ENCODE measurements at places on chromosomes 11 and 22.
A peak's percentile ranks its signal among the peaks of the same experiment; 100 is the strongest.

GRCh38 chr22:24521791-24522245 is 26.7 kb downstream of the UPB1 start:
- H3K27me3 ChIP-seq = no peaks in the 10 kb centered on the region
- H3K36me3 ChIP-seq = no peaks in the 10 kb centered on the region
- H3K4me3 ChIP-seq = no peak overlapping the region
- peaks cover 7% of the 10 kb centered on the region for H3K4me1 ChIP-seq

DNA sequence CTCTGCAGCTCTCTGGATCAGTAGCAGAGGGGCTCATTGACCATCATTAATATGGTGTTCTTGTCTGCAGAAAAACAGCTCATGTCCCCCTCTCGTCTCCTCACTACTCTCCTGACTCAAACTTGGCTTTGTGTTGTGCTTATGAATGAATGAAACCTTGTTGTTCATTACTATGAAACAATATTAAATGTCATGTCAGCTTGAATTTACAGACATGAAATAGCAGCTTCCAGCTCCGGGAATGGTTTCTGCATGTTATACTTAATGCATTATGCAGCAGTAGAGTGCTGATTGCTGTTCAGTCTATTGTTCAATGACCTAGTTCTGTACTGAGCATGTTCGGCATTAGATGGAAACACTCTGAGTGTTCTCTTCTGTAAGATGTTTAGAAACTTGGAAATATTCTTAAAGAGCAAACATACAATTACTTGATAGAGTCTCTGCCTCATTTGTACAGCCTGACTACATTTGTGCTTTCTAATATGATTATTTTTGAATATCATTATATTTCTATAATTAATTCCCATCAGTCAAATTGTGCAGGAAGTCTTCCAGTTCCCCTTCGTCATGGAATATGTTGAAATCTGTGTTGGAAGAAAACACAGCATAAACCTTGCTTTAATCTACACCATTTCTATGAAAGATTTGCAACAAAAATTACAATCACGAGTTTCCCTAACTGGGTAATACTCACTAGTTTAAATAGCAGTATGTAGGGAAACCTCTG is 340.4 kb downstream of the SOX6 start:
- H3K4me1 ChIP-seq = no peaks in the 10 kb centered on the region
- no peak overlapping the region for H3K27ac ChIP-seq
- no peaks in the 10 kb centered on the region for H3K36me3 ChIP-seq
- no peak for DNase-seq
- no peaks in the 10 kb centered on the region for H3K27me3 ChIP-seq

- no peak overlapping the region for H3K27ac ChIP-seq
- H3K36me3 ChIP-seq = no peaks in the 10 kb centered on the region
- H3K27me3 ChIP-seq = no peaks in the 10 kb centered on the region
- no peak for DNase-seq
- no peak overlapping the region for H3K4me3 ChIP-seq
These were observed 447.5 kb downstream of the BUD13 start for GRCh38 chr11:116325247-116325646.

DNA sequence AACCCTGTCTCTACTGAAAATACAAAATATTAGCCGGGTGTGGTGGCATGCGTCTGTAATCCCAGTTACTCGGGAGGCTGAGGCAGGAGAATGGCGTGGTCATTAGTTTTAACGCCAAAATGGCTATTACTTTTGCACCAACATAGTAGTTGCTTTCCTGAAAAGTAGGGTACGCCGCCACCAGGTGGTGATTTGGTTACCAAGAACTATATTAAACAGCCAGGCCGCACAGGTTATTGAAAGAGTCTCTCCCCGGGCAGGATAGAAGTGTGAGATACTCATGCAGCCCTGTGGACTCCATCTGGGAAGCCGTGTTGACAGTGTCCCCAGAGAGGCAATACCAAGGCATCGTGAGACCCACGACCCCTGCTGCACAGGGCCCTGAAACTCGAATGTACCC is 24.6 kb upstream of the LRRC32 start:
- H3K4me1 ChIP-seq = no peaks in the 10 kb centered on the region
- no peaks in the 10 kb centered on the region for H3K27me3 ChIP-seq
- H3K4me3 ChIP-seq = no peak overlapping the region
- H3K36me3 ChIP-seq = no peaks in the 10 kb centered on the region
- H3K27ac ChIP-seq = no peak overlapping the region

DNA sequence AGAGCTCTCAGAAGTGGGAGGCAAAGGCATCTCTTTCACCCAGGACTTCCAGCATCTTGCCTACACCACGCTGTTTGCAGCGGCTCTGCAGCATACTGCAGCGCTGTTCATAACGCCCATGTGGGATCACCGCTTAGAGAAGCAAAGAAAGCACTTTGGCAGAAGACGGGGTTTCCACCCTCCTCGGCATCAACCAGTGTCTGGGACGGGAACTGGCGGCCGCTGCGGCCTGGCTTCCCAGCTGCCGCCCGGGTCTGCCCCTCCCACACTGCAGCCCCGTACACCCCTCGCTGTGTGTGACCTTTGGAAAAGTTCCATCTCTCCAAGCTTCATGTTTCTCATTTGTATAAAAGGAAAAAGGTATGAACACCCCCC is 545 bp upstream of the TIRAP start:
- H3K27me3 ChIP-seq = no peaks in the 10 kb centered on the region
- peak; percentile 27 for DNase-seq
- peaks cover 4% of the 10 kb centered on the region for H3K4me1 ChIP-seq

DNA sequence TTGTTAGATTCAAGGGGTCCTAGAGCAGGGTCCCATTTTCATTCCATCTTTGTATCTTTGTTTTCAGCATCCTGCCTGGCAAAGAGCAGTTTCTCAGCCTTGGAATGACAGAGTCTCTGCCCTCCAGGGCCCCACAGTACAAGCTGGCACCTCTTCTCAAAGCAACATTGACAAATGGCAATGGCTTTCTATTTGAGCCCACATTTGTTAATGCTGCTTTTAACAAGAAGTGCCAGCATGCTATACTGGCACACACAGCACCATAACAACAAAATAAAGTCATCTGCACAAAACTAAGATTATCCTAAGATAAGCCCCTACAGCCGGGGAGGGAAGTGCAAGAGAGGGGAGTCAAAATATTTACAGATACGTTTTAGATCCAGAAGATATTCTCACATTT is 309.7 kb upstream of the C11orf87 start:
- no peaks in the 10 kb centered on the region for H3K36me3 ChIP-seq
- no peaks in the 10 kb centered on the region for H3K4me1 ChIP-seq
- no peak overlapping the region for H3K4me3 ChIP-seq
- no peak for DNase-seq

DNA sequence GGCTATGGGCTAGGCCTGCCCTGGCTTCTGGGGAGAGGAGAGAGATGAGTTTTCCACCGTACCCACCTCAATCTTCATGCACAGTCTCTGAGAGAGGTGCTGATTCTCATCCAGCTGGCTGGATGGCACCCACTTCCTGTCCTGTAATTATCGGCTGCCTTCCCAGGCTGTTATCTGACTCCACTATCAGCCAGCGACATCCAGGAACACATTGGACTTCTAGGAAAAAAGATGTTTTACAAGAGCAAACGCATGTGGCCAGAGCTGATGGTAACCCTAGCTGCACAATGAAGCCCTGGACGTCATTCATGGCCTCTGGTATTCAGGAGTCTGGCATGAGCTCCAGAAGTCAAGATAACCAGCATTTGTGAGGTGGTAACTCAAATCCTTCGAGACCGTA is 137.4 kb downstream of the EHF start:
- H3K27ac ChIP-seq = no peak overlapping the region
- no peaks in the 10 kb centered on the region for H3K27me3 ChIP-seq
- no peak for DNase-seq
- H3K4me3 ChIP-seq = no peak overlapping the region

- H3K36me3 ChIP-seq = peaks cover 19% of the 10 kb centered on the region
- no peak overlapping the region for H3K27ac ChIP-seq
- no peak for DNase-seq
- H3K4me3 ChIP-seq = no peak overlapping the region
These were observed 19.1 kb downstream of the HIRA start for GRCh38 chr22:19412478-19412877.

GRCh38 chr11:27385245-27385644 is 22.2 kb upstream of the CCDC34 start:
- no peaks in the 10 kb centered on the region for H3K27me3 ChIP-seq
- H3K4me1 ChIP-seq = peaks cover 6% of the 10 kb centered on the region
- H3K4me3 ChIP-seq = no peak overlapping the region
- H3K27ac ChIP-seq = no peak overlapping the region
- H3K36me3 ChIP-seq = no peaks in the 10 kb centered on the region

- no peak overlapping the region for H3K4me3 ChIP-seq
- DNase-seq = no peak
- H3K36me3 ChIP-seq = no peaks in the 10 kb centered on the region
- no peaks in the 10 kb centered on the region for H3K27me3 ChIP-seq
- no peak overlapping the region for H3K27ac ChIP-seq
These were observed 33.7 kb downstream of the SHISAL1 start for GRCh38 chr22:44279069-44279360.

GRCh38 chr11:46759196-46759595 is 40.2 kb downstream of the F2 start:
- no peaks in the 10 kb centered on the region for H3K27me3 ChIP-seq
- H3K4me1 ChIP-seq = no peaks in the 10 kb centered on the region
- DNase-seq = no peak
- H3K27ac ChIP-seq = no peak overlapping the region
- peaks cover 99% of the 10 kb centered on the region for H3K36me3 ChIP-seq

- H3K4me3 ChIP-seq = no peak overlapping the region
- DNase-seq = no peak
- no peaks in the 10 kb centered on the region for H3K27me3 ChIP-seq
- H3K4me1 ChIP-seq = no peaks in the 10 kb centered on the region
- no peak overlapping the region for H3K27ac ChIP-seq
These were observed 9.9 kb downstream of the EIF1AD start for GRCh38 chr11:65992056-65992455.

DNA sequence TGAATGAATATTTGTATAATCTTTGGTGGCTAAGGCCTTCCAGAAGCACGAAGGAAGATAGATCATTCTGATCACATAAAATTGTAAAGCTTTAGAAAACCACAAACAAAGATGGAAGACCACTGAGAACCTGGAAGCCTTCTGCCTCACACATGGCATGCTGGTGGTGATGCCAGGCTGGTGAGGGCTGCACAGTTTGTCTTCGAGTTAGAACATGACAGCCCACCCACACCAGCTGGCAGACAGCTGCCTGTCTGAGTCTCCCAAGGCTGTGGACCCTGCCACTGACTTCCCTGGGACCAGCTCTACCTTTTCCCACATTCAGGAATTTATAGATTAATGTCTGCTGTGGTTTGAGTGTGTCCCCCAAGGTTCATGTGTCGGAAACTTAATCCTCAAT is 48.8 kb upstream of the B3GAT1 start:
- H3K36me3 ChIP-seq = no peaks in the 10 kb centered on the region
- DNase-seq = no peak
- no peaks in the 10 kb centered on the region for H3K27me3 ChIP-seq
- no peak overlapping the region for H3K27ac ChIP-seq

DNA sequence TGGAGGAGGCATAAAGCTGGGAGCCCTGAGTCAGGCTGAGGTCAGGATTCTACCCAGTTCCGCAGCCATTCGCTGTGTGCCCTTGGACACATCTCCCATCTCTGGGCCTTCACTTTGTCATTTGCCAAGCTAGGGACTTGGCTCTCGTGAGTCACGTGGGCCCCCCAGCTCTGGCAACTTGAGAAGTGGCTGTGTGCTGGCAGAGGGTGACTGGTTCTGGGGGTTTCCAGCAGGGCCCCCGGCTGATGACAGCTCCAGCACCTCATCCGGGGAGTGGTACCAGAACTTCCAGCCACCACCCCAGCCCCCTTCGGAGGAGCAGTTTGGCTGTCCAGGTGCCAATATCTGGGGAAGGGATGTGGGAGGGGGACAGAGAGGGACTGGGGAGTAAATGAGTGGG is 46.6 kb downstream of the CD6 start:
- no peaks in the 10 kb centered on the region for H3K36me3 ChIP-seq
- no peak overlapping the region for H3K27ac ChIP-seq
- DNase-seq = no peak
- no peaks in the 10 kb centered on the region for H3K4me1 ChIP-seq
- no peak overlapping the region for H3K4me3 ChIP-seq

DNA sequence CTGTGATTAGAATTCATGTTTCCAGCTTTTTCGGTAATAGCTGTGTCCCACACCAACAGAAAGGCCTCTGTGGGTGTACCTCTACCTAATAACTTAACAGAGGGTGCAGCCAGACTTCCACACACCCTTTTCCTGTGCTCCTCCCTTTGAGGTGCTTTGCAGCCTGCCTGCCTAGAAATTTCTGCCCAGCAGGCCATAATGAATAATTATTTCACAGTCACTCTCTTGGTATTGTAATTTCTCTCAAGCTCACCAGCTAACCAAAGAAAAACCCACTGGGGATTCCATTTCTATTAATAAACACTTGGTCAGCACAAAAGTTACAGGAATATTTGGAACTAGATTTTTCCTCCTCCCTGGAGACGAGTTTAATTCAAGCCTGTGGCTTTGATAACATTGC is 13.3 kb downstream of the WT1 start:
- H3K36me3 ChIP-seq = no peaks in the 10 kb centered on the region
- no peaks in the 10 kb centered on the region for H3K4me1 ChIP-seq
- H3K27ac ChIP-seq = no peak overlapping the region

DNA sequence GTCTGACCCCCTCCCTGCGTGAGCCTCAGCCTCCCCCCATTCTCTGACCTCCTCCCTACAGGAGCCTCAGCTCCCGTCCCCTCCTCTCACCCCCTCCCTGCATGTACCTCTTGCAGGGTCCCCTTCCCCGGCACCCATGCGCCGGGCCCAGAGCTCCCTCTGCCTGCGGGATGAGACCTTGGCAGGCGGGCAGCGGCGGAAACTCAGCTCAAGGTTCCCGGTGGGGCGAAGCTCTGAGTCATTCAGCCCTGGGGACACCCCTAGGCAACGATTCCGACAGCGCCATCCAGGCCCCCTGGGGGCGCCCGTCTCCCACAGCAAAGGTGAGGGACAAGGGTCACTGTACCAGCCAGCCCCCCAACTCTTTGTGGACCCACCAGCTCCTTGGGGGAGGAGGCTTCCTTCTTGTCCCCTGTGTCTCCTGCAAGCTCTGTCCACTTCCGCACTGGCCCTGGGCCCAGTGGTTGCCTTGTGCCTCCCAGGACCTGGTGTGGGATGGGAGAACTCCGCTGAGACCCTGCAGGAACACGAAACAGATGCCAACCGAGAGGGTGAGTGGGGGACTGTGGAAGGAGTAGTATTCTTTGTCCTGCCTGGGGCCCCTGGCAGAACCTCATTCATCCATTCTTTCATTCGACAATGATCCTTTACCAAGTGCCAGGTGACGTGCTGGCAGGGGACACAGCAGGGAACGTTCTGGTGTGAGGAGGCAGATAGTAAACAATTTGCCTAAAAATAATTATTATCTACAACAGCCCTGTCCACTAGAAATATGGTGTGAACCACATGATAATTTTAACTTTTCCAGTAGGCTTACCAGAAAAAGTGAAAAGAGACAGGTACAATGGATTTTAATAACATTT is 3.7 kb upstream of the RPS6KA4 start:
- peak overlapping the region; percentile 38 for H3K27ac ChIP-seq
- DNase-seq = peak; percentile 47

DNA sequence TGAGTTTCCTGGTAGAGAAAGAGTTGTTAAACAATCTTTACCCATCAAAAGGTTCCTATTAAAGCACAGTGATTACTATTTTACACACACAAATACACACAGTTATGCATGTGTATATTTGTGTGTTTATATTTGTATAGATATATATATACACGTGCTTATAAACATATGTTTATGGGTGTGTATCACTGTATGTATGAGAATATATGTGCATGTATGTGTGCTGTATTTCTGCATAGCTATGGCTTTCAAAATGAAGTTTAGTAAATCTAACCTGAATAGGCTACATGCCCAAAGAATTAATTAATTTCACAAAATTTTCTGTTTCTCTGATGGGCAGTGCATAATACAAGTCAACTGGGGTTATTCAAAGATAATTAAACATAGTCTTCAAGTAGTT is 723.1 kb upstream of the KIRREL3 start:
- no peak overlapping the region for H3K27ac ChIP-seq
- no peak overlapping the region for H3K4me3 ChIP-seq
- no peaks in the 10 kb centered on the region for H3K36me3 ChIP-seq
- DNase-seq = no peak
